SW 1271 (cell line): ENCODE measurements at places on chromosomes 13 and 19.

DNA sequence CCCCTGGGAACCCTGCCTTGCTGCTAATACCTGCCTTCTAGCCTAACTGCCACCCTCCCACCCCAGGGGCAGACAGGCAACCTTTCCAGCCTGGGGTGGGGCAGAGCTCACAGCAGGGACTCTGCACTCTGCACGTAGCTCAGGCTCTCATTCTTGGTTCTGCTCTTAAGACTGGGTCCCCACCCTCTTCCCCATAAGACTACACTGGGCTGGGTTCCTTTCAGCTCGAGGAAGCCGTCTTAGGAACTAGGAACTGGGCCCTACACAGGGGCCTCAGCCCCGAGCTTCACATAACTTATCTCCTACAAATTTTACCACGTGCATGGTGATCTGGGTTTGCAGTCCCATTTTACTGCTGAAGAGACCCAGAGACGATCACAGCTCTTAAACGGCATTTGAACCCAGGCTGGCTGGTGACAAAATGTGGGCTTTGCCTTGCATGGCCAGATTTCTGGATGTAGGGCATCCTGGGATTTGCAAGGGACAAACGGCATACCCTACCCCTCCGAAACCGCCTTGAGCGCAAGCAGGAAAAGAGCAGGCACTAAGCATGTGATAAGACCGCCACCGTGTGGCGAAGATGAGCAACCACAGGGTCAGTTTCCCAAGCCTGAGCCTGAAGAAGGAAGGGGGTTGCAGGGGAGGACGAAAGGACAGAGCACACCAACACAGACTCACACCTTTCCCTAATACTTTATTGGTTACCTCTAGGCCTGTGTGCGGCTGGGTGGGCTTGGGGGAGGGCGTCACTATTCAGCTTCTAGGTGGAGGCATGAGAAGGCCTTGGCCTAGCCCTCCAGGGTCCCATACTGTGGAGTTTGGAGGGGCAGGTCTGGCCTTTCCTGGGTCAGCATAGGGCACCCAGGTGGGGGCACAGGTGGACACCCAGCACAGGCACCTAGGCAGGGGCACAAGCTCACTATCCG is 5.1 kb downstream of the JUNB start:
- DNase-seq: peak; percentile 75

GRCh38 chr13:30748717-30749116 is 13.4 kb downstream of the ALOX5AP start:
- no peak for DNase-seq

DNA sequence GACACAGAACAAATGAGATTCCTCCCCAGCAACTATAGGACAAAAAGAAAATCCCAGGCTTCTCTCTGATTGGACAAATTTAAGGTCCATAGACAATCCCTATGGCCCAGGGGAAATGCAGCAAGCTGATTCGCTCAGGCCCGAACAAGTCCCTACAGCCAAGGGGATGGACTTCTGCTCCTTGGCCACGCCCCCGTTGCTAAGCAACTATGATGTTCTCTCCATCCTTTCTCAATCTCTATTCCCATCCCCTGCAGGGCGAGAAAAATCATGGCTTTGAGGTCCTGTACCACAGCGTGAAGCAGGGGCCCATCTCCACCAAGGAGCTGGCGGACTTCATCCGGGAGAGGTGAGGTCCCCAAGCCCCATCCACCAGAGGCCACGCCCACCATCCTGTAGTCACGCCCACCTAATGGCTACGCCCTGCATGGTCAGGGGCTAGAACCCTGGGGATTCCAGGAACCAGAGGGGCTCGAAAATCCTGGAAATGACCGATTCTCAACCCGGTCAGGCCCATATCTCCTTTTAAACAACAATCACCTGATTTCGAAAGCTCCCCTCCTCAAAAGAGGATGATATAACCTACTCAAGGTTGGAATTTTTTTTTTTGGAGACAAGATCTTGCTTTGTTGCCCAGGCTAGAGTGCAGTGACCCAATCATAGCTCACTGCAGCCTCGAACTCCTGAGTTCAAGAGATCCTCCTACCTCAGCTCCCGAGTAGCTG is 11.4 kb downstream of the FCHO1 start:
- DNase-seq: no peak

GRCh38 chr19:36420961-36421748 is 2.7 kb upstream of the ZFP82 start:
- DNase-seq: no peak

DNA sequence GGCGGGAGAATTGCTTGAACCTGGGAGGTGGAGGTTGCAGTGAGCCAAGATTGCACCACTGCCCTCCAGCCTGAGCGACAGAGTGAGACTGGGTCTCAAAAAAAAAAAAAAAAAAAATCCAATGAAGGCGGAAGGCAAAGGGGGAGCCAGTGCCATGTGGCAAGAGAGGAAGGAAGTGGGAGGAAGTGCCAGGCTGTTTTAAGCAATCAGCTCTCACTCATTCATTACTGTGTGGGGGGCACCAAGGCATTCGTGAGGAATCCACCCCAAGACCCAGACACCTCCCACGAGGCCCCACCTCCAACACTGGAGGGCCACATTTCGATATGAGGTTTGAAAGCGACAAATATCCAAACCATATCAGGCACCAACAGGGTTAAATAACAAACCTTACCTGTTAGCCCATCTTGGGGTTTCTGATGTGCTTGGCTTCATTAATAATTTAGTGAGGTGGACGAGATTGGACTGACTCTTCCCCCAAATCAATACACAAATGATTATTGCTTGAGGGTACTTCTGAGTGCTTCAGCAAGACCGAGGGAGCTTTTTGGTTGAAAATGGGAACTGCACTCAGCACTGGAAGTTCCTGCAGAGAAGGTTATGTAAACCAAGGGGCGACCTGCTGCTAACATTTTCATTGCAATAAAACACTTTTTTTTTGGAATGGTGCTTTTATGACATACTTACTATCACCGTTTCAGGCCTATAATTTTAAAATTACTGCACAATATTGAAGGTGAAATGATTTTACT is 7.5 kb upstream of the LRP3 start:
- DNase-seq: no peak

DNA sequence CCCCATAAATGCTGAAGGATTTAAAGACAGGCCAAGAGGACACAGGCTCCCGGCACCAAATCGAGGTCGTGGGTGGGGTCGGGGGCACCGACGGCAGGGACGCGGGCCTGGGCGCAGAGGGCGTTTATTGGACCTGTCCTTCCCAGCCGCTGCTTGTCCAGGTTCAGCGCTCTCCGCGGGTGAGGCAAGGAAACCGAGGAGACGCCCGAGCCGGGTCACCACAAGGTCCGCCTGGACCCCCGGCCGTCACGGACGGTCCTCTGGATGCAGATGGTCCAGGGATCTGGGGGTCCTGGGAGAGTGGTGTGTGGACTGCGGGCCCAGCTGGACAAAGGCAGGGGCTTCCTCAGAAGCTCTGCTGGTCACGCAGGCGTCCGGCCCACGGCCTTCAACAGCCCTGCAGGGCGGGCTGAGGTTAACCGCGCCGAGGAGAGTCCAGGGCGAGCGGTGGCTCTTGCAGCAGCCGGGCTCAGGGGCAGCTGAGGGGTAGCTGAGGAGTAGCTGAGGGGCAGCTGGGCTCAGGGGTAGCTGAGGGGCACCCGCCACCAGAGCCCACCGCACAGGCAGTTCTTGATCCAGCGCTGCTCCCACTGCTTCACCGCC is 8.5 kb downstream of the CFD start:
- DNase-seq: no peak

DNA sequence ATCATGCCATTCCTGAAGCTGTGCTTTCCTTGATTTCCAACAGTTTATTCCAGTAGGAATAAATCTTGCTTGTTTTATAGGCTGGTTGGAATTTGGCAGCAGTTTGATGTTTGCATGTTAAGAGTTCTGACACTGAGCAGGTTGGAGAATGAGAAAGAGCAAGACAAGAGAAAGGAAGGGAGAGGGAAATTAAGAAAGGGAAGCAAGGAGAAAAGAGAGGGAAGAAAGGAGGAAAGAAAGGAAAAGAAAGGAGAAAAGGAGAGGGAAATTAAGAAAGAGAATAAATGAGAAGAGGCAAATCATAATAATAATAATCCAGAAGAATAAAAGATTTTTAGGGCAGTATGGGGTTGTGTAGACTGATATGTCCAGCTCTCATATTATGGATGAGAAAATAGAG is 28.4 kb upstream of the UQCRFS1 start:
- no peak for DNase-seq

DNA sequence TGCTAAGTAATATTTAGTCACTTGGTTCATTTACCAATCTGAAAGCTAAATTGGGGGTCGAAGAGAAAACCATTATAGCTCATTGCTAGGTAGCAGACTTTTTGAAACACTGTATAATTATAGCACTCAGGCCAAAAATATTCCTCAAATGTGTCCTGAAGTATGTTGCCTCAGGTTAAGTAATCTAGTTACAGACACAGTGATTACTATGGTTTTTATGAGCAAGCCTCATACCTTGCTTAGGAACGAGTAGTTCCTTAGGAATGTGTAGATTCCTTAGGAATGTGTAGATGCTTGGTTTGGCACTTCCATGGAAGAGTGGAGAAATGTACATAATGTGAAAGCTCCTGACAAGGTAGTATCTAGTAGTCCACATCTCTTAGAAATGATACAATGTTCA is 387.5 kb downstream of the LMO7 start:
- peak; percentile 5 for DNase-seq

DNA sequence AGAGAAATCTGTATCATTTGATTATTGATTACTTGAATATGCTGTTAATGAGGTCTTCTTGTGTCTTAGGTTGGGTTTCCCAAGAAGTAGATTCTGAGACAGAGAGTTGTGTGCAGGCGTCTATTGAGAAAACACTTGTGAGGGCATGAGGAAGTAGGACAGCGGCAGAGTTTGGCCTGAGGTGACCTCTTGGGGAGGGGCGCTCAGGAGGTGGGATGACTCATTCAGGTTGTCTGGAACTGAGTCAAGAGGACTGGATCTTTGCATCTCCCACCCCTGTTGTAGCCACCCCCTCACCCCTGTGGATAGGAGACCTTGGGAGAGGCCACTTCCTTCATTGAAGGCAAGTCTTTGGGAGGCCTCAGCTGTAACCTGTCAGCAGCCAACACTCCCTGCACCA is 35.2 kb upstream of the WDFY2 start:
- DNase-seq: no peak

DNA sequence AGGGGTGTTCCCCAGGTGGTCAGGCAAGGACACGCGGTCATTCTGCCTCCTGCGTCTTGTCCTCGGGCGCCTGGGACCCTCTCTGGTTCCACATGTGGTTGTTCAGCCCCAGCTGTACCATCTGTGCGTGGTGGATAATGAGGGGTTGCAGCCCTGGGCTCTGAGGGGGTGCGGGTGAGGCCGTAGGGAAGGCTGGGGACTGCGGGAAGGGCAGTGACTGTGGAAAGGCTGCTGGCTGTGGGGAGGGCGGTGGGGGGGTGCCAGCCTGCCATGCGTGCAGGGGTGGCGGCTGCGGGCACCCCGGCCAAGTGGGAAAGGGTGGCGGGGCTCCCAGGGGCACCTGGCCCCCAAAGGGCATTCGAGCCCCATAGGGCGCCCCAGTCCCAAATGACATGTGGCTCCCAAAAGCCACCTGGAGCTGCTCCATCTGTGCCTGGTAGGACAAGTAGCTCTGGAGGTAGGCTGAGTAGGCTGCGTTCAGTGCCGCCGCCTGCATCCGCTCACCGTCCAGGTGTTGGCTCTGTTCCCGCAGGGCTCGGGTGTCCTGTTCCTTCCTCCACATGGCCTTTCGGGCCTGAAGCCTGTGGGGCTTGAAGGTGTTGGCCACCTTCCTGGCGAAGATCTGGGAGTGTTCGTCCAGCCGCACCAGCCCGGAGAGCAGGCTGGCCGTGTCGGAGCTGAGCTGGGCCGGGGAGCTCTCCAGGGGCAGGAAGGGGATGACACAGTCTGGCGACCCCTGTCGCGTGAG is 15.1 kb downstream of the TICAM1 start:
- DNase-seq: no peak

GRCh38 chr13:73702419-73703071 is 431.7 kb downstream of the KLF12 start:
- DNase-seq: no peak

DNA sequence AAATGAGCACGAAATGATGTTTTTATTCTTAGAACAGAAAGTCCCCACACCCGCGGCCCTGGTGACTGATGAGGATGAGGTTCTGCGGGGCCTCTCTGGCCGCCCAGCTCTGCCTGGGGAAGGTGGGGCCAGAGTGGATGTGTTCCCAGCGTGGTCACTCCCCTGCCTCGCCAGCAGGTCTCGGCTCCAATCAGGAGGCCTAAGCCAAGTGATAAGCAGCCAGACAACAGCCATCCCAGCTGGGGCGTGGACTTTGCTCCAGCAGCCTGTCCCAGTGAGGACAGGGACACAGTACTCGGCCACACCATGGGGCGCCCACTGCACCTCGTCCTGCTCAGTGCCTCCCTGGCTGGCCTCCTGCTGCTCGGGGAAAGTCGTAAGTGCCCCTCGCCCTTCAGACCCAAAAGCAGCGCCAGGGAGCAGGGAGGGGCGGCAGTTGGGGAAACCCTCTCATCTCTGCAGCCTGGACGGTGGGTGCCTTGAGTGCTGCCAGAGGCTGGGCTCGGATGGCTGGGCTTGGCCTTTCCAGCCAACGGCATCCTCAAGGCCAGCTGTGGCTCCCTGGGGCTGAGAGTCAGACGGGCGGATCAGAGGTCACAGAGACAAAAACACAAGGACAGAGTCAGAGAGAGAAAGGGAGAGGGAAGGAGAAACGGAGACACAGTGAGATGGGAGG is at the start of gene F10:
Gene F10 (plus strand): TSS at position 250 of the 676 bp plus-strand sequence. CDS start 57 bp downstream, at position 307.
- no peak for DNase-seq
